DMS 273 treated with DMSO at 0.1 percent for 48 hours (cell line): ENCODE measurements at places on chromosomes 3 and 15.

GRCh38 chr3:185317674-185318073, 45.3 kb upstream of the MAP3K13 start:
- DNase-seq: no peak

DNA sequence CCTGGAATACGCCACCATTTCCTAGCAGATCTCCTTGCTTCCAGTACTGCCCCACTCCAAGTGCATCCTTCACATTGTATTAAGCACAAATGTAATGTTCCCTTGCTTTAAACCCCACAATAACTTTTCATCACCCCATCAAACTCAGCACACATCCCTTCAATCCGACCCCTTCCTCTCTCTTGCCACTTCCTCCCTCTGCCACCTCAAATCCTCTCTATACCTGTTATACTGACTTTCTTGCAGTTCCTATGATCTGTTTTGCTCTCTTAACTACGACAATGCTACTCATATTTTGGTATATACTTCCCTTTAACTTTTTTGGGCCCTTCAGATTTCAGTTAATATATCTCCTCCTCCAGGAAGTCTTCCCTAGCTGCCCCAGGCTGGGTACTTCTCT, 14.1 kb downstream of the PARL start:
- DNase-seq: no peak

GRCh38 chr3:140388202-140388922, 289.5 kb upstream of the TRIM42 start:
- peak; percentile 41 for DNase-seq

DNA sequence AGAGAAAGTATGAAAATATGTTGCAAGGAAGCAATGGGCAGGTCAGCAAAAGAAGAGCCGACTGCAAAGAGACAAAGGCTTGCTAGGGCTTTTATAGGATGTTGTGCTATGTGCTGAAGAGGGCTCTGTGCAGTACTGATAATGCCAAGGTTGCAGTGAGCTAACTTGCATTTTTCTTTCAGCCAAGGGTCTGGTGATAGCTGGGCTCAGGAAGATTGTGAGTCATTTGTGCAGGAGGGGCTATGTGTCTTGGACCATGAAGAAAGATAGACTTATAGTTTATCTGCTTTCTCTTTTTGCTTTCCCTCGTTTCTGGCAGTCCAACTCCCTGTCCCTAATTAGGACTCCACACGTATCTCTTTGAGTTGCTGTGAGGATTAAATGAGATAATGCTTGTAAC, 64.5 kb upstream of the LRIG1 start:
- no peak for DNase-seq

- DNase-seq: no peak
Observed at GRCh38 chr15:68154923-68155559, 50.1 kb downstream of the CALML4 start.

- DNase-seq: no peak
Observed at GRCh38 chr15:40064231-40064894, 25.4 kb upstream of the SRP14 start.
